Stimulated activated CD8-positive, alpha-beta memory T cell treated with anti-CD3 and anti-CD28 coated beads, Interleukin-2, amount 100 ng/mL, for 48 hours (primary cell): ENCODE measurements at places on chromosomes 2 and 18.

DNA sequence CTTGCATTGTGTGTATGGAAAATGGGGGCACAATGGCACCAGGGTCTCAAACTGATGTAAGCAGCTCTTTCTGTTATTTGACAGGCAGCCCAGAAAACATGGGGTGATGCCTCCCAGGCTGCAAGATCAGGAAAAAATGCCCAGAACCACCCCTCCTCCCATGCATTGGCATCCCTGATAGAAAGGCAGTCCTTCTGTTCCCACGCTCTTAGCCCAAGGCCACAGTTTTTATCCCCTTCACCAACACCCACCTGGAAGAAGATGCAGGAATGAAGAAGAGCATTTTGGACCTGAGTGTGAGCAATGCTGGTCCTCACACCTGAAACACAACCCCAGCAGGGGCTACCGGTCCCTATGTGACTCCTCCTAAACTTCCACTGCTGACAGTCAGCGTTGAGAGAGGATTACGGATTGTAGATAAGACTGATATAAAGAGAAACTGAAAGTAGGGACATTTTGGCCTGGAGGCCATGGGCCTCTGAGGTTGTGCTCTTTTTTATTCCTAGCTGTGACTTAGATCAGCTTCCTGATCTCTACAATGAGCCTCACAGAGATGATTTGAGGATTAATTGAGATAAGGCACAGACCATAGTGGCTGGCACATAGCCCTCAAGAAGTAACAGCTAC lies 386.0 kb upstream of the ATP5MC3 start:
- DNase-seq, result no peak

DNA sequence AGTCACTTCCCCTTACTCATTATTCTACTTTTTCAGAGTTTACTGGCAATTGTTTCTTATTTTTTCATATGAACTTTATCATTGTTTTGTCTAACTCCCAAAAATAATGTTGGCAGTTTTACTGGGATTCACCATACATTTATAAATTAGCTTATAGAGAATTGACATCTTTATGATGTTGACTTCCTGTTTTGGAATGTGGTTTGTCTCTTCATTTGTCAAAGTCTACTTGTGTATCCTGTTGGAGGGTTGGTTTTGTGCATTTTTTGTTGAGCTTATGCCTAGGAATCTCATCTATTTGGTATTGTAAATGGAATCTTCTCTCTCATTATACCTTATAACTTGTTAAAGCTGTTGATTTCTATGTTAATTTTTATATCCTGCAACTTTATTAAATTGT lies 16.4 kb downstream of the EPC2 start:
- no peak for DNase-seq

- DNase-seq, result no peak
Observed at GRCh38 chr2:232632904-232633412, 446 bp upstream of the EFHD1 start.

DNA sequence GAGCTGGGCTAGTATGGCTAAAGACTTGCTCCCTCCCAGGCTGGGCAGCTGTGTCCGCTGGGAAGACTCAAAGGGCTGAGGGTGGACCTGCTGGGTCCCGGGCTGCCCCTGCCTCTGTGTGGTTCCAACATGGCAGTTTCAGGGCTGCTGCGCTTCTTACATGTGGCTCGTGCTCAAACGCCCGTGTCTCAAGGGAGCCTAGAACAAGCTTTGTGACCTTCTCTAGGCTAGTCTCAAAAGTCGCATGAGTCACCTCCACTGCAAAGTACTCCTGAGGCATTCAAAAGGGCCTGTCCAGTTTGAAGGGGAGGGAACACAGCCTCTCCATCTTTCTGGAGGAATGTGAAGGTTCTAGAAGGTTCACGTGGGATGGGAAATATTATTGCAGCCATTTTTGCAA lies 44.7 kb upstream of the RAB31 start:
- DNase-seq, result no peak

DNA sequence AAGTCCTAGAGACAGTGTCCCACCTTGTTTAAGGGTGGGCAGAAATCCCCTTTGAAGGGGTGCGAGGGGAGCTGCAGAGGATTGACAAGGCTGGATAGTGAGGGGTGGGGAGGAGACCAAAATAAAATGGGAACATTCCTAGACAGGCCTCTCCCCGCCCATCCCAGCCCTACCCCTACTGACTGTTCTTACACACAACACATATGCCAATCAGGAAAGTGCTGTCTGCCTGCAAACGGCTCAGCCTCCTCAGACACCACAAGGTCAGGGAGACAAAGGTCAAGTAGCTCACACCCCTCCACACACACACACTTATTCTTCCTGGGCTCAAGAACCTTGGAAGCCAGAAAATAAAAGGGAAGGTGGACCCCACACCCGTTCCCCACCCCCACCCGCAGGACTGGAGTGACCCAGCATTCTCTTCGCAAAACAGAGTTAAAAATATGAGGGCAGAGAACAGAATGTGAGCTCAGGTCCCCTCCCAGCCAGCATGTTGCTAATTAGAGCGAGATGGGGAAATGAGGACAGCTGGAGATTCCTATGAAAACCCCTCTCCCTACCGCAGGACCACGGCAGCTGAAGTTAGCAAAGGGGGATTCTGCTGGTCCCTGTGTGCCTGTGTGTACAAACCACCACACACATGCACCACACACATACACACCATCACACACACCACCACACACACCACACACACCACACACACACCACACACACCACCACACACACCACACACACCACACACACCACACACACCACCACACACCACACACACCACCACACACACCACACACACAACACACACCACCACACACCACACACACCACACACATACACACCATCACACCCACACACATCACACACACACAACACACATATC lies 197.8 kb downstream of the TNS1 start:
- DNase-seq, result no peak

GRCh38 chr2:135818937-135819610 lies 17.9 kb downstream of the LCT start:
- peak; percentile 36 for DNase-seq
